ENCODE measurements at places on chromosomes 7 and 10.

- DNase-seq: no peak
Observed at GRCh38 chr7:39184391-39184790, 206.7 kb downstream of the POU6F2 start.

DNA sequence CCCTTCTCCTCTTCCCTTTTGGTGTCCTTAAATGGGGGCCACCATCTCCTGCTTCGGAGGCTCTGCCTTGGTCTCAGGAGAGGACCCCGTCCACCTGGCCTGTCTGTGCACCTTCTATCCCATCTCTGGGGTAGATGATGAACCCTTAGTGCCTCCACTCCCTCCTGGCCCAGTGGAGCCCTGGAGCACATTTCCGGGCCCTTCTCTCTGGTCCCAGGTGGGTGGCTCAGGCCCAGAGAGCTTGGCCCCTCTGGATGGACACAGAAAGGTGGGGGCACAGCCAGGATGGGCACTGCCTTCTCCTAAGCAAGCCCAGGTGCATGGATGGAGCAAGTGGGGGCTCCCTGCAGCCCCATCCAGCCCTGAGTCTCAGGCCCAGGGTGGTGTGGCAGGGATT, 121.4 kb upstream of the RET start:
- DNase-seq: no peak

DNA sequence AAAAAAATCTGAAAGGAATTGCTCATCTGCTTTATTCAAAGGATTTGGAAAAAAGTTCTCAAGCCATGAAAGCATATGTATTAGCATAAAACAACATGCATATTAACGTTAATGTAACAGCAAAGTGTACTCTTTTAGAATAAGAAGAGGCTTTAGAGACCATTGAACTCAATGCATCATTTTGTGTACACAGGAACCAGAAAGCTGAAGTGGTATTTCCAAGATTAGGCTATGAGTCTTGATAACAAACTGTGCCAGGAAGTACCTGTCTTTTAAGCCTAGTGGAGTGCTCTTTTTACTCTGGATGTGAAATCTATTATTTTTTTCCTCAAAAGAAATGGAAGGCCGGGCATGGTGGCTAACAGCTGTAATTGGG, 164.2 kb downstream of the THSD7A start:
- DNase-seq: no peak

- no peak for DNase-seq
Observed at GRCh38 chr7:64965594-64965993, 25.2 kb downstream of the ZNF117 start.

GRCh38 chr7:69147631-69148030, 450.6 kb upstream of the AUTS2 start:
- DNase-seq: no peak

DNA sequence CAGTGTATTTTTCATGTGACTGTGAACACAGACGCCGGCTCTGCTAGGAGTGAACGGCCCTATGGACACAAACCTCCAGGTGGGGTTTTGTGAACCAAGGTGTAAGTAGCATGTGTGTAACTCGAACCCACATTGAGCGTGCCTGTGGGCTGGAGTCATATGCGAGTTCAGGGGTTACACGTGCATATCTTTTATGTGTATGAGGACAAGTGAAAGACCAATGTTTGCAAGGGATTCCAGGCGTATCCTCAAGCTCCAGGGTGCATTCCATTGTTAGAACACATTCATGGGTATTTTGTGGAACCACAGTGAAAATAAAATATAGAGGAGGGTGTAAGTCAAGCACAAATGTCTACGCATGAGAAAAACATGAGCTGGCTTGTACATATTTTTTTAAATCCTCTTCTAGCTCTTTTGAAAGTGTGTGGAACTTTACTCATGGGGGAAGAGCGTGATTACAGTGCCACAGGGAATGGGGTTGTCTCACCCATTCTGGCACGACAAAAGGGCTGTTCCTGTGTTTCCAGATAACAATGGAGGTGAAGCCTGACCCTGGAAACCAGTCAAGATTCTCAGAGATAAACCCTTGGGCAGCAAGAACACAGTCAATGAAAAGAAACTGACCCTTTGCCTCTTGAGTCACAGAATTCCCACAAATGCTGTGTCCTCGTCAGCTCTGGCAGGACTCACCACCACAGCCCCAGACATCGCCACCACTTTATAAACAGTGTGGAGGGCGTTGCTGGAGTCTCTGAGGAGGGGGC, 37.0 kb upstream of the GOT1 start:
- no peak for DNase-seq

Data from activated naive CD4-positive, alpha-beta T cell (primary cell).